ENCODE measurements at places on chromosomes 3 and 15. TPM values are rescaled to one million over a fixed set of nuclear protein-coding genes. Genes with fewer than 3 reads are reported as not detected.
A peak's percentile ranks its signal among the peaks of the same experiment; 100 is the strongest.

The LRRC49 gene
- total RNA-seq: 10.4 TPM

DNA sequence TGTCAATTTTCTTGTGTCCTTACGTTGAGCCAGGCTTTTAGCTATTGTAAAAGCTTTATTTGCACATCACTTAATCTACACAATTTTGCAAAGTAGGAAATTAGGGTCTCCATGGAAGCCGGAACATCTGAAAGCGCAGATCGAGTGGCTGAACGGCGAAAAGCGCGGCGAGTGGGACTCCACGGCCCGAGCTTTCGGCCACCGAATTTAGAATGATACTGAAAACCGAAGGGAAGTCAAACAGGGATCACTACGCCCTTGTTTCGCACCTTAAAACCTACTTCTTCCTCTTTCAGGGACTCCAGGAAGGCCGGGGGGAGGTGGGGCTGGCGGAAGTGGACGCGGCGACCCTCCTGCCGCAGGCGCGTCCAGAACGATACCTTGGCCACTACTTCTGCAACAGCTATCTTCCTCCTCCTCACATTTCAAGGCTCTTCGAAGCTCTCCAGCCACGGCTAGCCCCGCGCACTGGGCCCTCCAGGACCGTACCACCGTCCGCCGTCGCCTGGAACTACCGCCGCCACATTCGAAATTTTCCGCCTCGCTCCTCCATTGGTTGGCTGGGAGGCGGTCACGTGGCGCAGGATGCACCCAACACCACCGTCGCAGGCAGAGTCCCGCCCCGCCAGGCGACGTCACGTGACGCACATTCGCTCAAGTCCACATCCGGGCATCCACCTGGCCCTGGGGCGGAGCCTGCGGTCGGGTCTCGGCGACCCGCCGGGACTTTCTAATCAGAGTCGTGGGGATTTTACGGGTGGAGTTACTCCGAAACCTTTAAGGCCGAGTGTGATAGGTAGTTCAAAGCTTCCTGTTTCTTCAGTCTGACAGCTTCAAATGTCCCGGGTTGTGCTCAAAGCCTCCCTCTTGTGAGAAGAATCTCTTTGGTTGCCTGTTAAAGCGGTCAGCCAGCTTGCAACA, at the start of gene SGO1:
TSS of gene SGO1 (minus strand) at position 528 of the 921 bp plus-strand sequence. CDS start 2,179 bp downstream, outside the sequence.
- H3K27ac ChIP-seq: peak within 1 kb of the TSS; percentile 94
- peak; percentile 100 for DNase-seq
- no peaks in the 10 kb centered on the region for H3K27me3 ChIP-seq
- H3K36me3 ChIP-seq: no peaks in the 10 kb centered on the region
- peaks cover 22% of the 10 kb centered on the region for H3K4me1 ChIP-seq
- peak within 1 kb of the TSS; percentile 73 for H3K4me3 ChIP-seq

The ACKR4 gene
- total RNA-seq: 0.83 TPM

DNA sequence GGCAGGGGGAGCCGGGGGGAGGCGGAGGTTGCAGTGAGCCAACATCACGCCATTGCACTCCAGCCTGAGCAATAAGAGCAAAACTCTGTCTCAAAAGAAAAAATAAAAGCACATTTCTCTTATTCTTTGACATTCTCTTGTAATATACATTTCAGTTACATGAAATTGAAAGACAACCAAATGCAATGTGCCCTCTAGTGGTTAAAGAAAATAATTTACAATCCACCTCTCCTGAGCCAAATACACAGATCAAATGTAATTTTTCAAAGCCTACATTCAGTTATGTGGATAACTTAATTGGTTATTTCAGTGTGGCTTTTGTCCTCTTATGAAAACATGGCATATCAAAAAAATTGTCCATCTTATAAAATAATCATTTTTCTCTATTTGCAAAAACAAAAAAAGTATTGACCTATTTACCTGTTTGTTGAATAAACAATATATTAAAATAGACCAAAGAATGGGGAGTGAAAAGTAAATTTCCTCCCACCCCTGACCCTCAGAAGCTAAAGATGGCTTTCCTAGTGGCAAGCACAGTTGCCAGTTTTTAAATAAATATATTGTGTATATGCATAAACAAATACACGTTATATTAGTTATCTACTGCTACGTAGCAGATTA, 14.2 kb upstream of the U2SURP start:
- H3K27me3 ChIP-seq: no peaks in the 10 kb centered on the region
- no peak overlapping the region for H3K4me3 ChIP-seq
- peaks cover 12% of the 10 kb centered on the region for H3K4me1 ChIP-seq
- H3K36me3 ChIP-seq: no peaks in the 10 kb centered on the region
- peak overlapping the region; percentile 14 for H3K27ac ChIP-seq

The ANKRD34C gene
- not detected for total RNA-seq

- H3K27ac ChIP-seq: no peak overlapping the region
- no peak for DNase-seq
- no peaks in the 10 kb centered on the region for H3K27me3 ChIP-seq
- no peak overlapping the region for H3K4me3 ChIP-seq
Measured at GRCh38 chr3:190519886-190520285, 6.0 kb downstream of the IL1RAP start.

Measured in esophagus muscularis mucosa (tissue), 4 donors.